Caudate nucleus (tissue), 63 donors: ENCODE measurements at places on chromosomes 11 and 22.

GRCh38 chr22:40955571-40955970 is 4.4 kb downstream of the RBX1 start:
- no peak for DNase-seq

- peak; percentile 25 for DNase-seq
Observed at GRCh38 chr22:38062791-38063190, 5.6 kb downstream of the PICK1 start.

- no peak for DNase-seq
Observed at GRCh38 chr11:64665411-64665821, 57.6 kb downstream of the NRXN2 start.

DNA sequence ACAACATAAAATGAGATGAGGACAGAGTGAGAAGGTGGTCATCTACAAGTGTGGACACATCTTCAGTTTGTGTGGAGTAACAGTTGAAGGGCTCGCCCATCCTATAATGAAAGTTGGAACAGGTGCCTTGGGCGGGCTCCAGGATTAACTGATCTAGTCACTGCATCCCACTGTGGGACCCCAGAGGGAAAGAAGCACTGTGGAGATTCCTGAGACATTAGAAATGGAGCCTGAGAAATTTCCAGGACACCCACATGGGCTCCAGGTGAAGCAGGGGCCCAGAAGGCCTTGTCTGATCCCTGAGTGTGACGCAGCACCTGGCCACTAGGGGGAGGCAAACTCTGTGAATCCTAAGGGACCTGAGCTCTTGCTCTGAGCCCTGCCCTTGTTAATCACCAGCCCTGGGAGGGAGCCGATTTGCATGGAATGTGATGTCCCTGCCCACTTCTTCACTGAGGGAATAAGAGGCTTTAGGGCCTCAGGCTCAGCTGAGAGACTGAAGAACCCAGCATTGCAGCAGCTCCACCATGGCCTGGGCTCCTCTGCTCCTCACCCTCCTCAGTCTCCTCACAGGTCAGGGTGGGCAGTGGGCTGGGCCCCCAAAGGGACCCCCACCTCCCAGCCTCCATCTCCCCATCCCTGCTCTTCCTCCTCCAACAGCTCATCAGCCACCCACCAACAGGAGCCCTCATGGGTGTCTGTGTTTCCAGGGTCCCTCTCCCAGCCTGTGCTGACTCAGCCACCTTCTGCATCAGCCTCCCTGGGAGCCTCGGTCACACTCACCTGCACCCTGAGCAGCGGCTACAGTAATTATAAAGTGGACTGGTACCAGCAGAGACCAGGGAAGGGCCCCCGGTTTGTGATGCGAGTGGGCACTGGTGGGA is 98.4 kb downstream of the VPREB1 start:
- no peak for DNase-seq

GRCh38 chr11:18235394-18236334 is 938 bp downstream of the SAA4 start:
- no peak for DNase-seq

GRCh38 chr11:45157247-45158209 is 11.1 kb downstream of the PRDM11 start:
- no peak for DNase-seq

- DNase-seq: no peak
Observed at GRCh38 chr22:48228468-48228867, 1466.0 kb downstream of the TBC1D22A start.

DNA sequence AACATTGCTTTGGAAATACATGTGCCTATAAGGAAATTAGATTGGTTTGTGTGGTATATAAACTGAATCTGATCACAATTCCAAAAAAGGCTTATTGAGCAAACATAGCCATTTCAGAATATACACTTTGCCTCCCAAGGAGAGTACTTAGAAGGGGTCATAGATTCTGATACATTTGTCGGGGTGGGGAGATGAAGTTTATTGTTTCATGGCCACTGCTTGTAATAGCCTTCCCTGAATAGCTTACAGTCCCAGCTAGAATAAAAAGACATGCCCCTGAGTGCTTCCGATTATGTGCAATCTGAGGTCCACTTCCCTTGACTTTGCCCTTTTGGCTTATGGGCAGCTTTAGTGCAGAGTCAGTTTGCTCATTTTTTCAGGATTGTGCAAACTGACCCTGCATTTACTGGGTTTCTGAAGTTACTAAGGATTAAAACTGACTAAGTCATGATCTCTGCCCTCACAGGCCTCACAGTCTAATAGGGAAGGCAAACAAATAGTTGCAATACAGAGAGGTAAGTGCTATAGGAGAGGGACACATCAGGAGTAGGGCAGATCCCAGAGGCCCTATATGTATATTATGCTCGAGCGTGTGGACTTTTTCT is 184.2 kb downstream of the BLID start:
- DNase-seq: no peak

GRCh38 chr11:30107899-30108298 is 91.1 kb upstream of the KCNA4 start:
- no peak for DNase-seq

GRCh38 chr22:22479116-22479515 is 29.4 kb downstream of the ZNF280B start:
- no peak for DNase-seq

DNA sequence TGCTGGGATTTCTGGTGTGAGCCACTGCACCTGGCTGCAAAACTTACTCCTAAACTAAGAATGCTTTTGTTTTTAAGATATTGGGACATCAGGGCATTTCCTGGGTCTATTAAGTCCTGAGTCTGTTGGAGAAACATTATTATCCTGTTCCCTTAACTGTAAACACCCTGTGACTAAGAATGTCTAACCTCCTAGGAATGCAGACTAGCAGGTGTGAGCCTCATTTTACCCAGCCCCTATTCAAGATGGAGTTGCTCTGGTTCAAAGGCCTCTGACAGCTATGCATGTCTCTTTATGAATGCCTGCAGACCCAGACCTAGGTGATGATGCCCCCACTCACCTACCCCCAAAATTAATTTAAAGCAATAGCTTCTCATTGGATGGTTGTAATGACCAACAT is 46.2 kb downstream of the DEPDC5 start:
- no peak for DNase-seq

DNA sequence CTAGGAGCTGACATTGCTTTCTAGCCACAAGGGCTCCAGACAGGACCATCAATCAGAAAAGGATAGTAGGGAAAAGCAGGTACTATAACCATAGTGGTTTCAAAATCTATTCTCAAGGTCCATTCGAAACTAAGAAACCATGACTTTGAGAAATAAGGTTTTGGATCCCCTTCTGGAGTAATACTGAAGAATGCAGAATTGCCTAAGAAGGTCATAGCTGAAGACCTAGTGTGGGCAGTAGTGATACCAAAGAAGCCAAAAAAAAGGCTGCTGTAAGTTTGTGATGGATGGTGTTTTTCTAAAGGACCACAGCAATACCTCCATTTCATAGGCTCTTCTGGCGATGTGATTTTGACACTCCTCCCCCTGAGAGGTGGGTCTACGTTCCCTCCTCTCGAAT is 163.1 kb downstream of the MAML2 start:
- no peak for DNase-seq

DNA sequence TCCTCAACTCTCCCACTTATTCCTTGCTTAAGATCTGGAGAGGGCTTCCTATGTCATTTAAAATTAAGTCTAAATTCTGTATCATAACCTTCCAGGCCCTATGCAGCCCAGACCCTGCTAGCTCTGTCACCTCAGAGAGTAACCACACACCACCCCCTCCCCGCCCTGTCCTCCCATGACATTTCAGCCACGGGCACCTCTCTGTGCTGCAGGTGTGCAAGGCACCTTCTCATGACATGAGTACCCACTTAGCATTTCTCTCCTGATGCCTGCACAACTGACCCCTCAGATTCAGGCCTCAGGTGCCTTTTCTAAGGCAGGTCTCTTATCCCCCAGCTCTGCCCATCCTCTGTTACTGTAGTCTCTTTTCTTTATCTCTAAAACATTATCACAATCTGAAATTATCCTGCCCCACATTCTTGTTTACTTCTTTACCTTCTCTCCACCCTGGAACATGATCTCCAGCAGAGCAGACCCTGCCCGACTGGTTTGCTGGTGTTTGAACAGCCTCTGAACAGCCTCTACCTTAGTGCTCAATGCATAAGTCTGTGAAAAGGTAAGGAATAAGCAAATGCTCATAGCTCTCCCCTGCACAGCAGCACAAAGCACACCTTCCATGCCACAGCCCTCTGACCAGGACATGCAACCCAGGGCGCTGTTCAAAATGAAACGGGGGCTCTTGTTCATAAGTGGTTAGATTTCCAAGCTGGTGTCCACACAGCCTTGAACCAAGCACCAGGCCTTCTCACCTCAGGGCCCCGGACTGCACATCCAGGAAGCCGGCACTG is 196.1 kb upstream of the B3GAT1 start:
- no peak for DNase-seq

- no peak for DNase-seq
Observed at GRCh38 chr22:24310969-24311368, 40.3 kb downstream of the SPECC1L start.

- no peak for DNase-seq
Observed at GRCh38 chr22:24161909-24162308, 19.4 kb upstream of the SUSD2 start.

DNA sequence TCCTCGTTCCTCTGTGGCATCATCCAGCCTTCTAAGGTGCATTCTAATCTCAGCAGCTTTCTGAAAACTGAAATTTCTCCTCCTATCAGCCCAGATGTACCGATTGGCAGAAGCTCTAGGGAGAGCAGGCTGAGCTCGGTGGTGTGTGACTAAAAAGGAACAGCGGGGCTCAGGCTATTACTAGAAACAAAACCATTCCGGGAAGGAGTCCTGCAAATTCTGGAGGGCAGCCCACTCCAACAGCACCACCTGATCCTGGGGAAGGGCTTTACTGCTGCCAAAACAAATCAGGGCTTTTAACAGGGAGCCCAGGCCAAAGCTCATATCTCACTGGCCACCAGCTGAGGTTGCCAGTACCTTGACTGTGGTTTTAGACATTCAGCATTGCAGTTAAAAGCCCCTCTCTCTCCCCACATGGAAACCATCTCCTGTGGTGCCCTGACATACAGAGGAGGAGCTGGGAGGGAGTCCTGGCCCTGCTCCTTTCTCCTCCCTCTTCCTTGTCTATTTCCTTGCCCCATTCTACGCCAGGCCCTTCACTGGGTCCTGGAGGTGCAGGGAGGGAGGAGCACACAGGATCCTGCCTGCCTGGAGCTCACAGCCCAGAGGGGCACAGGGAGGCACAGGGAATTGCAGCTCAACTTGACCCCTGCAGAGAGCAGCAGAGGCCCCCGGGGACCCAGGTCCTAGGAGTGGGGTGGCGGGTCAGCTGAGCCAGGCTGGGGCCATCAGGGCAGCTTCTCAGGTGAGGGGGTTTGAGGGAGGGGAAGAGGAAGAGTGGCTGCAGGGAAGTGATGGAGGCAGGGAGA is 889 bp downstream of the PLAAT4 start:
- DNase-seq: peak; percentile 48

- DNase-seq: no peak
Observed at GRCh38 chr11:113377681-113378412, 9.7 kb upstream of the ANKK1 start.

DNA sequence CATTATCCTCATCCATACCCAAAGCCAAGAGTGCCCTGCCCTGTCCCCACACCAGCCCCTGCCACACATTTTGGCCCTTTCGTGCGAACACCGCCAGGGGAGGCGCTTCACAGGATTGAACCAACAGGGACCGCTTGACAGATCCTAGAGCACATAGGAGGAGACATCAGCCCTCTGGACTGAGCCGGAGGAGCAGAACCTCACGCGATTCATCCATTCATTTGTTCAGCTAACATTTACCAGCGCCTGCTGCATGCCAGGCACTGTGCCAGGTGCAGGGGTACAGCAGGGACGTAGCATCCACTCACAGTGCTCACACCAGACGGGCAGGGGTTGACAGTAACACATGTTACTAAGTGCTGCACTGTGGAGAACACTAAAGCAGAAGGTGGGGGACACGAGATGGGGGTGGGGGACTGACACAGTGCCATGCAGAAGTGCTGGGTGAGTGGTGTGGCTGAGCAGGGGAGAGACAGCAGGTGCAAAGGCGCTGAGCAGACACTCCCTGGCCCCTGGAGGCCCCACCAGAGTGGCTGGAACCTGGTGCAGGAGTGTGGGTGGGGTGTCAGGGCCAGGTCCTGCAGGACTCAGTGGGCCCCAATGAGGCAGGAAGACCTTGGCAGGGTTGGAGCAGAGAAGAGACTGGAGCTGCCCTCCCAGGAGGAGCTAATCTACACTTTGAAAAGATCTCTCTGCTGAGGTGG is 3.4 kb downstream of the GNAZ start:
- DNase-seq: no peak

GRCh38 chr22:47168441-47168840 is 406.0 kb downstream of the TBC1D22A start:
- no peak for DNase-seq

- no peak for DNase-seq
Observed at GRCh38 chr11:849951-850774, 7.5 kb downstream of the TSPAN4 start.

DNA sequence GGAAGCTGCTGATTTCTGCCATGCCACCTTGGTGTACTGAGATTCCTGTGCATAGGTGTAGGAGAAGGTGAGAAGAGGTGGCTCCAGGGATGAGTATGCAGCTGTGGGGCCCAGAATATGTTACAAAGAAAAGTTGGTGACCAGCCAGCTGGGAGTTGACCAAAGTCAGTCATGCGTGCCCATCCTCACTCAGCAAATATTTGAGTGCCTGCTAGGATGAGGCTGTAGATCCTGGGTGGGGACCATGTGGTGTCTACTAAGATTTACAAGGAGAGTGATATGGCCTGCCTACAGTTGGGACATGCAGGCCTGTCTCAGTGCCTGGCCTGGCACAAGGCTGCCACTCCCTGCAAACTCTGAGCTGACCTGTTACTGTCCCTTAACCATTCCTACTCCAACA is 19.4 kb downstream of the RNF185 start:
- no peak for DNase-seq

DNA sequence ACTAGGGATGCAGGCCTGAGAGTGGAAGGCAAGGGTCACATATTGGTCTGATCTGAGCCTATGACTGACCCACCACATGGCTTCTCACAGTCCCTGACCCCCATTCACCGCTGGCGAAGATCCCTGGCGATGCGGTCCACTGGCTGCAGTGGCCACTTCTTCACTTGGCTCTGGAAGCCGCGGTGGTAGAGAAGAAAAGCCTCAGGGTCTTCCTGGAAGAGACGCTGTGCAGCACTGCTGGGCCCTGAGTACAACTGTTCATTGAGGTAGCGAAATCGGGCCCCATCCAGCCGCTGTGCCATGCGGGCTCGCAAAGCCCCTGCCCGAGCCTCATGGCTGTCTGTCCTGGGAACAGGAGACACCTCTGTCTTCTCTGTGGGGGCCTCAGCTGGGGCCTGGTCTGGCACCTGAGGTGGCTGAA is 2.4 kb downstream of the RRP8 start:
- DNase-seq: no peak
